ENCODE measurements at places on chromosomes 1 and 21.

DNA sequence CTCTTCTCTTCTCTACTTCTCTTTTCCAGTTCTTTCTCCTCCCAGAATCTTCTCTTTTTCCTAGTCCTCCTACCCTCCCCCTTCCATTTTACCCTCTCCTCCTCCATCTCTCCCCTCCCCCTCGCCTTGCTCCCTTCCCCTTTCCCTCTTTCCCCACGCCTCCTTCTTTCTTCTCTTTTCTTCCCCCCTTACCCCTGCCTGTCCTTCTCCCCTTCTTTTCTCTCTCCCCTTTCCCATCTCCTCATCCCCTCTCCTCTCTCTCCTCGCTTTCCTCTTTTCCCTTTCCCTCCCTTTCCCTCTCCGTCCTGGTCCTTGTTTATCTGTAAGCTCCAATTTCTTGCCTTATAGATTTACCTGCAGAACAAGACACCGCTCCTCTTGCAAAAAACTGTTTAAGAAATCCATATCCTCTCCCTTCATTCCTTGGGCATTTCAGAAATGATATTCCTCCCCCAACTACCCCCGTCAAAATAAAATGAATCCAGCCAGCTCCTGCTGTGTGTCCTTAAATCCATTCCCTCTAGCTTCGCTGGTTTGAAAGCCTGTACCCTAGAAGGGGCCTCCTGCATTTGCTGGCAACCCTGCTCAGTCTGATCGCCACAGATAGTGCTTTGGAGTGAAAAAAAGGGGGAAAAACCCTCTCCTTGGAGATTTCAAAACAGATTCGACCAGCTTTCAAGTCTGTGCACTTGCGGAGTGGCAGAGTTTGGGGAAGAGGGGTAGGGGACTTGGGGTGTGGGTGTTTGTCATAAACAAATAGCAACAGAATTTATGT lies 89.4 kb downstream of the PAPPA2 start:
- DNase-seq, result no peak

DNA sequence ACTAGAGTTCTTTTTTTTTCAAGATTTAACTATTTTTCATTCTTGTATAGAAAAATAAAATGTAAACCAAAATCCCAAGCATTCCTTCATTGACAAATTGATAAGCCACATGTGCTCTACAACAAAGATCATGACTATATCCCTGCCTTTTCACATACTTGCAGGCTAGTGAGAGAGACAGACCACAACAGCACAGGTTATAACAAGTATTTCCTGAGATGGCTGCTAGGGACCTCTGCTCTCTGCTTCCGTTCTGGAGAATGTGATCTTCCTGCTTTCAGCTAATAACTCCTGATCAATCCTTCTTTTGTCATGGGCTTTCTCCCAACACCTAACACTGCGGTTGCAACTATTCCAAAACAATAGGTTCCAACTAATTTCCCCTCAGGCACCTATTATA lies 14.0 kb upstream of the SPRR2F start:
- DNase-seq, result no peak

DNA sequence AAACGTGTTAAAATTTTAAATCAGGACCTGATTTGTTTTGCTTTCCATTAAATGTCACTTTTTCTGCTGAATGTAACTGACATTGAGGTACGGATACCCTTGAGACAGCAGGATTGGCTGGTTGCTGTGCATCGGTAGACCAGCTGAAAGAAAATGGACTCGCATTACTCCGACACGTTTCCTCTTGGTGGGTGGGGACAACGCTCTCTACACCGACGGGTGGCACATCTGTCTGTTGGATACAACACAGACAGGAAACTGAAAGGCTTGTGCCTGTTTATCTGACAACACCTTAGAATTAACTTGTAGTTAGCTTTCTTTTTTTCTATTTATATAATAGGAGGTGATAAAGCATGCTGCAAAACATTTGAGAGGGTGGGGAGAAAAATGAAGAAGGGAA lies 19.4 kb downstream of the PRPF38A start:
- DNase-seq, result peak; percentile 37

- no peak for DNase-seq
Measured at GRCh38 chr1:167416506-167416905, 101.8 kb downstream of the CD247 start.

GRCh38 chr1:74857676-74858075 lies 124.7 kb downstream of the TYW3 start:
- no peak for DNase-seq

DNA sequence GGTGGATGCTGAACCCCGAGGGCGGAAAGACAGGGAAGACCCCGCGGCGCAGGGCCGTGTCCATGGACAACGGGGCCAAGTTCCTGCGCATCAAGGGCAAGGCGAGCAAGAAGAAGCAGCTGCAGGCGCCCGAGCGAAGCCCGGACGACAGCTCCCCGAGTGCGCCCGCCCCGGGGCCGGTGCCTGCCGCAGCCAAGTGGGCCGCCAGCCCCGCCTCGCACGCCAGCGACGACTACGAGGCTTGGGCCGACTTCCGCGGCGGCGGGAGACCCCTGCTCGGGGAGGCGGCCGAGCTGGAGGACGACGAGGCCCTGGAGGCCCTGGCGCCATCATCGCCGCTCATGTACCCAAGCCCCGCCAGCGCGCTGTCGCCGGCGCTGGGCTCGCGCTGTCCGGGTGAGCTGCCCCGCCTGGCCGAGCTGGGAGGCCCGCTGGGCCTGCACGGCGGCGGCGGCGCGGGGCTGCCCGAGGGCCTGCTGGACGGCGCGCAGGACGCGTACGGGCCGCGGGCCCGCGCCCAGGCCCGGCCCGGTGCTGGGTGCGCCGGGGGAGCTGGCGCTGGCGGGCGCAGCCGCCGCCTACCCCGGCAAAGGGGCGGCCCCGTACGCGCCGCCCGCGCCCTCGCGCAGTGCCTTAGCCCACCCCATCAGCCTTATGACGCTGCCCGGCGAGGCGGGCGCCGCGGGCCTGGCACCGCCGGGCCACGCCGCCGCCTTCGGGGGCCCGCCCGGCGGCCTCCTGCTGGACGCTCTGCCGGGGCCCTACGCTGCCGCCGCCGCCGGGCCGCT lies 20.7 kb downstream of the FOXO6 start:
- DNase-seq, result no peak

DNA sequence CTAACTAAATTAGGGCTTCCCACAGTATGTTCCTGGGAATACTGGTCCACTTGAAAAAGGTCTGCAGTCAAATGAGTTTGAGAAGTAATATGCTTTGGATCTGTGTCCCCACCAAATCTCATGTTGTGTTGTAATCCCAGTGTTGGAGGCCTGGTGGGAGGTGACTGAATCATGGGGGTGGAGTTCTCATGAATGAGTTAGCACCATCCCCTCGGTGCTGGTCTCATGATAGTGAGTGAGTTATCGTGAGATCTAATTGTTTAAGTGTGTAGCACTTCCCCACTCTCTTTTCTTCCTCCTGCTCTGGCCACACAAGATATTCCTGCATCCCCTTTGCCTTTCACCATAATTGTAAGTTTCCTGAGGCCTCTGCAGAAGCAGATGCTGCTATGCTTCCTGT lies 16.9 kb upstream of the DMRTB1 start:
- DNase-seq, result no peak

- no peak for DNase-seq
Measured at GRCh38 chr1:33494929-33495328, 22.5 kb downstream of the ZSCAN20 start.

- no peak for DNase-seq
Measured at GRCh38 chr1:155889566-155889965, 21.6 kb downstream of the RIT1 start.

GRCh38 chr1:12475530-12475934 lies 142.5 kb downstream of the DHRS3 start:
- no peak for DNase-seq

GRCh38 chr1:100353071-100353801 lies 930 bp downstream of the CDC14A start:
- peak; percentile 22 for DNase-seq

GRCh38 chr1:89842567-89843272 lies 21.9 kb downstream of the LRRC8D start:
- no peak for DNase-seq

Measured in stimulated activated CD4-positive, alpha-beta T cell treated with anti-CD3 and anti-CD28 coated beads, Interleukin-4, amount 100 ng/mL, for 48 hours (primary cell).